ENCODE measurements at places on chromosomes 1 and 21. TPM values are rescaled to one million over a fixed set of nuclear protein-coding genes. Genes with fewer than 3 reads are reported as not detected.

- H3K4me3 ChIP-seq, result no peak overlapping the region
- no peaks in the 10 kb centered on the region for H3K4me1 ChIP-seq
- H3K36me3 ChIP-seq, result no peaks in the 10 kb centered on the region
- no peak for DNase-seq
- no peaks in the 10 kb centered on the region for H3K27me3 ChIP-seq
These were observed 140.5 kb downstream of the NEK7 start for GRCh38 chr1:198297281-198297680.

GRCh38 chr1:157487504-157487903 is 64.8 kb downstream of the FCRL5 start:
- H3K4me1 ChIP-seq, result no peaks in the 10 kb centered on the region
- H3K36me3 ChIP-seq, result no peaks in the 10 kb centered on the region
- DNase-seq, result no peak
- H3K27me3 ChIP-seq, result no peaks in the 10 kb centered on the region
- no peak overlapping the region for H3K27ac ChIP-seq
- H3K4me3 ChIP-seq, result no peak overlapping the region

DNA sequence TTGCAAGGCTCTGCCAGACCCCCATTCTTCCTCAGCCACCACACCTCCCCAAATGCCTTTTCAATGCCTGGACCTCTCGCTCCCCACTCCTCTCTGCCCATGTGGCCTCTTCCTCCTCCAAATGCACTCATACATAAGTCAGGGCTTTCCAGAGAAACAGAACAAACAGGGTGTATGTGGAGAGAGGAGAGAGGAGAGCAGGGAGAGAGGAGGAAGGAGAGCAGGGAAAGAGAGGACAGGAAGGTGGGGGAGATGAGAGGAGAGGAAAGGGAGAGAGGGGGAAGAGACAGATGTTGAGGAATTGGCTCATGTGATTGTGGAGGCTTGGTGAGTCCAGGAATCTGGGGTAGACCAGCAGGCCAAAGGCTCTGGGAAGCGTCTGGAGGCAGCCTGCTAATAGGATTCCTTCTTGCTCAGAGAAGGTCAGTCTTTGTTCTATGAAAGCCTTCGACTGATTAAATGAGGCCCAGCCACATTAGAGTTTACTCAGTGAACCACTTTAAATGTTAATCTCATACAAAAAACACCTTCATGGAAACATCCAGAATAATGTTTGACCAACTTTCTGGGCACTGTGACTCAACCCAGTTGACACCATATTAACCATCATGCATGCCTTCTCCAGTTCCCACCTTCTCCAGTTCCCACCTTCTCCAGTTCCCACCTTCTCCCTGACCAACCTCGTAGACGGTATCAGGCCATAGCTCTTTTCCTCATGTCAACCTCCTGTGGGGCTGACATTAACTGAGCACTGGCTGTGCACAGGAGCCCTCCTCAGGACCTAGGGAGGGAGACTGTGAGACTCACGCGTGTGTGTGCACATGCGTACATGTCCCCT is 11.3 kb upstream of the LGR6 start:
- no peaks in the 10 kb centered on the region for H3K27me3 ChIP-seq
- no peak overlapping the region for H3K4me3 ChIP-seq
- no peaks in the 10 kb centered on the region for H3K4me1 ChIP-seq
- DNase-seq, result no peak
- H3K27ac ChIP-seq, result no peak overlapping the region
- H3K36me3 ChIP-seq, result no peaks in the 10 kb centered on the region

GRCh38 chr1:30095051-30095450 is 628.3 kb downstream of the MATN1 start:
- no peak overlapping the region for H3K27ac ChIP-seq
- DNase-seq, result no peak
- no peaks in the 10 kb centered on the region for H3K36me3 ChIP-seq
- H3K4me3 ChIP-seq, result no peak overlapping the region
- no peaks in the 10 kb centered on the region for H3K4me1 ChIP-seq

GRCh38 chr1:178727014-178727895 is 2.2 kb downstream of the RALGPS2 start:
- no peak overlapping the region for H3K4me3 ChIP-seq
- H3K27me3 ChIP-seq, result no peaks in the 10 kb centered on the region
- no peaks in the 10 kb centered on the region for H3K36me3 ChIP-seq
- no peak for DNase-seq

DNA sequence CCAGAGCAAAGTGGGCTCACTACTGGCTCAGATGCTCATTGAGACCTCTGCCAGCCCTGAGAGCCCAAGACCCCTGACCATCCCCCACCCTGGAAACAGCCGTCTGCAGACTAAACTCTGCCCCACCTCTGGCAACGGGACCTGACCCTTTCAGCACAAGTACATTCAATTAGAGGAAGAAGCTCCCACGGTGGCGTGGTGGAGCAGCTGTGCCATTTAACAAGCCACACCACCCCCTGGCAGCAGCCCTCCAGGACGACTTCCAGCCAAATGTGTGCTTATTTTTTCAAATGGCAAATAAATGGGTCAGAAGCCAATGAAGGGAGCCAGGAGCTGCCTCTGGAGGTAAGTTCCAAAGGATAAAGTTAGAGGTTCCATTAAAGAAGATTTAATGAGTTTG is 226.7 kb downstream of the NPHP4 start:
- no peak overlapping the region for H3K27ac ChIP-seq
- no peak overlapping the region for H3K4me3 ChIP-seq
- no peak for DNase-seq
- H3K36me3 ChIP-seq, result no peaks in the 10 kb centered on the region

- H3K4me1 ChIP-seq, result peaks cover 9% of the 10 kb centered on the region
- no peak overlapping the region for H3K4me3 ChIP-seq
- H3K27me3 ChIP-seq, result no peaks in the 10 kb centered on the region
- no peak overlapping the region for H3K27ac ChIP-seq
- no peaks in the 10 kb centered on the region for H3K36me3 ChIP-seq
- DNase-seq, result no peak
These were observed 11.0 kb downstream of the SLC2A5 start for GRCh38 chr1:9058465-9058864.

Gene PRAMEF6
- total RNA-seq, result not detected

DNA sequence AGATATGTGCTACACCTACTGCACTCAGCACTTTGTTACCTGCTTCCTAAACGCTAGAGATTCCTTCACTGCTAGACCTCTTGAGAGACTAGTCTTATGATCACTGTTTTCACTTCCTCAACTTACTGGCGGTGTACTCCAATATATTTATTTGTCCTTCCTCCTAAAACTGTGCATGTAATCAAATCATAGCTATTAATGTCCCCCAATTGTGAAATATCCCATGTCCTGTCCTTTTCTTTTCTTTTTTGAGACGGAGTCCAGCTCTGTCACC is 3.4 kb downstream of the SOAT1 start:
- no peaks in the 10 kb centered on the region for H3K36me3 ChIP-seq
- H3K4me1 ChIP-seq, result peaks cover 25% of the 10 kb centered on the region
- no peak overlapping the region for H3K27ac ChIP-seq
- no peaks in the 10 kb centered on the region for H3K27me3 ChIP-seq

Gene ANKRD65
- 0.68 TPM for total RNA-seq

GRCh38 chr21:15365751-15366392 is 301.1 kb upstream of the NRIP1 start:
- H3K27ac ChIP-seq, result no peak overlapping the region
- H3K4me1 ChIP-seq, result no peaks in the 10 kb centered on the region
- DNase-seq, result no peak
- no peaks in the 10 kb centered on the region for H3K27me3 ChIP-seq
- H3K4me3 ChIP-seq, result no peak overlapping the region

Gene FCRL2
- not detected for total RNA-seq

DNA sequence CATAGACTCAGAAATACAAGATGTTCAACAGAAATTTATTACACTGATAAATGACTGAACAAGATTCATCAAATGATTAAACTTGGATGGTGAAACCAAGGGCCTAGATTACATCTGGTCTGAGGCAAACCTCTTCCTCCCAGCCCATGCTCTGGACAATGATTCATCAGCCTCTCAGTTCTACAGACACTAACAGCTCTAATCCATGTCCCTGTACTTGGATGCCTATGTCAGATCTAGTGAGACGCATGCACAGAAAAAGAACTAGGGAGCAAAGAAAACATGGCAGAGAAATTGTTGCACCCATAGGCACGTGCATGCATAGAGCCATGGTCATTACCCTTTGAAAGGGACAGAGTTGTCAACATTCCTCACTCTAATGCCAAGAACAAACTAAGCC is 250.1 kb downstream of the KCNH1 start:
- H3K27ac ChIP-seq, result no peak overlapping the region
- no peak overlapping the region for H3K4me3 ChIP-seq
- no peaks in the 10 kb centered on the region for H3K27me3 ChIP-seq
- H3K4me1 ChIP-seq, result no peaks in the 10 kb centered on the region

Gene PAQR6
- 0.27 TPM for total RNA-seq

GRCh38 chr1:229409616-229410369 is 24.1 kb downstream of the ACTA1 start:
- H3K4me3 ChIP-seq, result peak overlapping the region; percentile 63
- no peaks in the 10 kb centered on the region for H3K27me3 ChIP-seq
- H3K4me1 ChIP-seq, result peaks cover 30% of the 10 kb centered on the region
- peak overlapping the region; percentile 57 for H3K27ac ChIP-seq
- DNase-seq, result no peak
- no peaks in the 10 kb centered on the region for H3K36me3 ChIP-seq

DNA sequence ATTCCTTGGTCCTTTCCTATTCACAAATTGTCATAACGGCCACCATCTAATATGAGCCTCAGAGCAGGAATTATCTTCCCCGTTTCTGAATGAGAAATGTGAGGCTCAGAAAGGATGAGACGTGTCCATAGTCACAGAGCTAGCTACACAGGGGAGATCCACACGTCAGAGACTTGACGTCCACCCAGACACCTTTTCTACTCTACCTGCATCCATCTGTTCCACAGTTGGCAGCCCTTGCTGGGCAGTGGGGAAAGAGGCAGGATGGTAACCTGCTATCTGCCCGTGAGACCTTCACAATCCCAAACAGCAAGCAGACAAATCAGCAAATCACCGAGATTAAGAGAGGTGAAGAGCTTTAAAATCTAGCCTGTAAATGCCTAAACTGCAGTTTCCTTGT is 8.4 kb downstream of the RIMS3 start:
- no peaks in the 10 kb centered on the region for H3K27me3 ChIP-seq
- H3K4me1 ChIP-seq, result peaks cover 16% of the 10 kb centered on the region
- H3K27ac ChIP-seq, result no peak overlapping the region

Gene TSACC
- not detected for total RNA-seq

DNA sequence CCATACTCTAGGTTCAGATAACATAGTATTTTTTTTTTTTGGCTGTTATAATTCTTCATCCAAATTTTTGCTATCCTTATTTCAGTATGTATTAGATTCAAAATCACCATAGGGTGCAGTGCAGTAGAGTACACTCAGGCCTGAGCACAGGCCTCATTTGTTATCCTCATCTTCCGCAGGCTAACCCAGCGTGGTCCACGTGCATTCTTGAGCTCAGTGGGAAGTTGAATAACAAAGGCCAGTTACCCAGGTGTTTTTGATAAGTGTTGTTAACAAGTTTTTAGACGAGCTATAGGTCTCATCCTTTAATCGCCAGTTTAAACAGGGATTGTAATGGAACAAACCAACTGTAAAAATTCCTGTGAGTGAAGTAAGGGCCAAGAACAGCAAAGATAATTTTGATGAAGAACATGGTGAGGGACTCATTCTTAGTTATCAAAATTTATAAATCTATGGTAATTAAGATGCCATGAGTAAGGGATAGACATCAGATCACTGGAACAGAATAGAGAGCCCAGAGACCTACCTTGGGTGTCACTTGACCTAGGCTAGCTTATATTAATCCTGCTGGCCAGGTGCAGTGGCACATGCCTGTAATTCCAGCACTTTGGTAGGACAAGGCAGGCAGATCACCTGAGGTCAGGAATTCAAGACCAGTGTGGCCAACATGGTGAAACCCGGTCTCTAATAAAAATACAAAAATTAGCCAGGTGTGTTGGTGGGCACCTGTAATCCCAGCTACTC is 22.0 kb downstream of the FLVCR1 start:
- no peak for DNase-seq
- H3K27ac ChIP-seq, result no peak overlapping the region
- H3K4me1 ChIP-seq, result no peaks in the 10 kb centered on the region
- no peak overlapping the region for H3K4me3 ChIP-seq
- H3K36me3 ChIP-seq, result peaks cover 6% of the 10 kb centered on the region

GRCh38 chr1:204368996-204369726 is 9.4 kb upstream of the PLEKHA6 start:
- no peak overlapping the region for H3K27ac ChIP-seq
- no peak overlapping the region for H3K4me3 ChIP-seq
- no peaks in the 10 kb centered on the region for H3K27me3 ChIP-seq

Gene CRB1
- total RNA-seq, result not detected

DNA sequence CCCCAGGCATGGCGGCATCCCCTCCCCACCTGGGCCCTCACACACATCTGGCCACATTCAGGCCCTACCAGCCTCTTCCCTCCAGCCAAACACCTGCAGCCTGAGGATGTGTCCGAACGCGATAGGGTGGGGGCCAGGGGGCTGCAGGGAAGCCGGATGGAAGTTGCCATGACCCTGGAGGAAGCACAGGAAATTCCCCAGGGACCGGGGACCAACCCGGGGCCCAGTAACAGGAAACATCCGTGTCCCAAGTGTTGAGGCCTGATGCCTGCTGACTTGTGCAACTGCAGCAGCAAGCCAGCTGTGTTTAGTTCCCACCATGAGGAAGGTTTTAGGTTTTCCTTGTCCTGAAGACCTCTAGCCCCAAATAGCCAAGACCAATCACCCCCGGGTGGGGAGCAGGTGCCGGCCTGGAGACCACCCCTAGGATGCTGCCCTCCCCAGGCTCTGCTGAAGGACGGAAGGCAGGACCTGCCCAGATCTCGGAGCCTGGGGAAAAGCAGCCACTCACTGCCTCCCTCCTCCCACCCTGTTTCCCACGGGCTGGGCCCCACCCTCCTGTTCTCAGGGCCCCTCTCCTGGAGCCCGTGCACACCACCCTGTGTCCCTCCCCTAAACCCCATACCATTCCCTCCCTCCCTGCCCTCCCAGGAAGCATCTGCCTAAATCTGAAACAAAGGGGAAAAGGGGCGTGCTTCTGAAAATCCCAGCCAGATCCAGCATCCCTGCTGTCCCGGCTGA is 29.8 kb downstream of the MEGF6 start:
- no peaks in the 10 kb centered on the region for H3K36me3 ChIP-seq
- no peak overlapping the region for H3K27ac ChIP-seq
- H3K4me1 ChIP-seq, result peaks cover 9% of the 10 kb centered on the region
- no peak for DNase-seq

- H3K4me3 ChIP-seq, result peak overlapping the region; percentile 67
- H3K4me1 ChIP-seq, result peaks cover 7% of the 10 kb centered on the region
- H3K36me3 ChIP-seq, result no peaks in the 10 kb centered on the region
- no peaks in the 10 kb centered on the region for H3K27me3 ChIP-seq
These were observed 569 bp downstream of the RCAN3 start for GRCh38 chr1:24503059-24503751.

Data from thoracic aorta (tissue), 2 donors.